Hematopoietic multipotent progenitor cell treated with erythropoietin and hydrocortisone succinate and interleukin-3 and kit ligand, for 6 days (in vitro differentiated cells): ENCODE measurements at places on chromosomes 5 and 9.

- DNase-seq, result no peak
These were observed 173.6 kb downstream of the DEPDC1B start for GRCh38 chr5:60526336-60526875.

- DNase-seq, result no peak
These were observed 115.9 kb downstream of the ADAMTS2 start for GRCh38 chr5:179229331-179229831.

- no peak for DNase-seq
These were observed 227.7 kb downstream of the SMARCA2 start for GRCh38 chr9:2242831-2243330.

DNA sequence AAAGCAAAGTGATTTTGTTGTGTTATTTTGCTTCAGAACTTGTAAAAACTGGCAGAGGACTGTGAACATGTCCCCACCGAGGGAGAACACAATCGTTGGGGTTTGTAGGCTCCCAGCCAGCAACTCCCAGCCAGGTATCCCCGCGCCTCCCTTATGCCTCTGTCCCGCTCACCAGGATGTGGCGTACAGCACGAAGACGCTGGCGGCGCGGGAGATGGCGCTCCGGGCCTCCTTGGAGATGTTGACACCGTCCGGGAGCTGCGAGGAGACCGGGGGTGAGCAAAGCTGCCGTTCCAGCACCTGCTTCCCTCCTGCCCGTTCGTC lies 630 bp downstream of the POLE3 start:
- DNase-seq, result no peak
